ENCODE measurements at places on chromosomes 2 and 18.

DNA sequence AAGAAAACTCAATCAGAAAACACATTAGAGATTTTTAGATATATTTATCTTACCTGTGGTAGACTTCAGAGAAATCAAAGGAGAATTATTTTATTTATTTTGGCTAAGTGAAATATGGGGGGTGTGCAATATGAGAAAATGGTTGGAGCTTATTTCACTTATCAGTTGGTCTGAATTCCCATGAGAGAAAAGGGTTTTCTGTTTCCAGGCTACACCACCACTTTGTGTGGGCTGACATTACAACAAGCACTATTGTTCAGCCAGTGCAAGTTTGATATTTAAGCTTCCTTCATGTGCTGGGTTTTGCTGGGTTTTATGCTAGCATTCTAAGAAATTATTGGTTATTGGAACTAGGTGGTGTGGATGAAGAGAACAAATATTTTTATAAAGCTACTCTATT lies 33.5 kb downstream of the RMND5A start:
- no peak for DNase-seq

- DNase-seq = no peak
These were observed 721 bp upstream of the EHD3 start for GRCh38 chr2:31233231-31233630.

GRCh38 chr2:148967578-148967977 lies 70.9 kb upstream of the LYPD6B start:
- no peak for DNase-seq

- DNase-seq = no peak
These were observed 63.9 kb downstream of the KLHL29 start for GRCh38 chr2:23448906-23449305.

DNA sequence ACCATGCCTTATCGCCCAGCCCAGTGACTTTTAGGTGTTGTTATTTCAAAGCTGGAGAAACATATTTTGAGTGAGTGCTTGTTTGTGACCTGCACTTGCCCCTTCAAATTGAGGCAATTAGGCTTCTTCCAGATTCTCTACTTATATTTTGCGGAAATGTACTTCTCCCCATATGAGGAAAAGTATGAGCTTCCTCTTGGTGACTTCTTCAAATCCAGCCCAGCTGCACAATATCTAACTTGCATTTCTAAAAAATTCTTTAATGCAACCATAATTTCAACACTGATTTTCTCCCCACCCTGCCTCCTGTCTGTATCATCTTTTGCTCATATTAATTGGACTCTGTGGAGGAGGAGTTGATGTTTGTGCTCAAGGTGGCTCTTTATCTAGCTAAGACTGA lies 391.2 kb upstream of the POU3F3 start:
- DNase-seq = no peak

GRCh38 chr2:49105506-49105905 lies 48.8 kb downstream of the FSHR start:
- no peak for DNase-seq

DNA sequence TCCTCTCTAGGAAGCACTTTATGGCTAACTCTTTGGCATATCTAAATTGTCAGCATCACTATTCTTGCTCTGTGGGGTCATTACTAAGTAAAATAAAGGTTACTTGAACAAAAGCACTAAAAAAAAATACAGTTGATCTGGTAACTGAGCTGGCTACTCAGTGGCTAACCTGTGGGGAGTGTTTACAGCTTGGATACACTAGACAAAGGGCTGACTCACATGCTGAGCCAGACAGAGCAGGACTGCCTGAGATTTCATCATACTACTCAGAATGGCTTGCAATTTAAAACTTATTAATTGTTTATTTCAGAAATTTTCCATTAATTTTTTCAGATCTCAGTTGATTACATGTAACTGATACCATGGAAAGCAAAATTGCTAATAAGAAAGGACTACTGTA lies 1690.4 kb upstream of the SLC39A10 start:
- DNase-seq = no peak

- DNase-seq = no peak
These were observed 5.6 kb downstream of the FOSL2 start for GRCh38 chr2:28398101-28398834.

DNA sequence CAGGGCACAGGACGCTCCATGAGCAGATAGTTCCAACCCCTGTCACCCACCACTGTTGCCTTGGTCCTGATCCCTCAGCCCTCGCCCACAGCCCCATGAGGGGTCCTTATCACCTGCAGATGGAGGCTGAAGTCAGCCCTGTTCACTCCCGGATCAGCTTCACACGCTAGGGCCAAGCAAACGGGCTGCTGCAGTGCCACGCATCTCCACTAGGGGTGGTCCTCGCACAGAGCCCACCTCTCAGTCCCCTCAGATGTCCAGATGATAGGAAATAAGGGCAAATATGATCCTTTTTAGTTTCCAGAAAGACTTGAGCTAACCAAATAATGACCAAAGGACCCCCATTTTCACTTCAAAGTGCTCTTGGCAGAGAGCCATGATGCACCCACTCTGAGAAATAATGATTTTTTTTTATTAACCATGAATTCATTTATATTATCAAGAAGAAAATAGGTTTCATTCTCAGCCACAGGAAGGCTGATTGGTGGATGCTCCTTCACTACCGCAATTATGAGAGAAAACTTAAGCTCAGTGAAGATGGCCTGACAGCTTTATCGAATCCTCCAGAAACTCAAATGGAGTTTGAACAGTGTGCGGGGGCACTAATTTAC lies 71.9 kb upstream of the KLHL29 start:
- DNase-seq = no peak
